ENCODE measurements at places on chromosomes 16 and 17.

DNA sequence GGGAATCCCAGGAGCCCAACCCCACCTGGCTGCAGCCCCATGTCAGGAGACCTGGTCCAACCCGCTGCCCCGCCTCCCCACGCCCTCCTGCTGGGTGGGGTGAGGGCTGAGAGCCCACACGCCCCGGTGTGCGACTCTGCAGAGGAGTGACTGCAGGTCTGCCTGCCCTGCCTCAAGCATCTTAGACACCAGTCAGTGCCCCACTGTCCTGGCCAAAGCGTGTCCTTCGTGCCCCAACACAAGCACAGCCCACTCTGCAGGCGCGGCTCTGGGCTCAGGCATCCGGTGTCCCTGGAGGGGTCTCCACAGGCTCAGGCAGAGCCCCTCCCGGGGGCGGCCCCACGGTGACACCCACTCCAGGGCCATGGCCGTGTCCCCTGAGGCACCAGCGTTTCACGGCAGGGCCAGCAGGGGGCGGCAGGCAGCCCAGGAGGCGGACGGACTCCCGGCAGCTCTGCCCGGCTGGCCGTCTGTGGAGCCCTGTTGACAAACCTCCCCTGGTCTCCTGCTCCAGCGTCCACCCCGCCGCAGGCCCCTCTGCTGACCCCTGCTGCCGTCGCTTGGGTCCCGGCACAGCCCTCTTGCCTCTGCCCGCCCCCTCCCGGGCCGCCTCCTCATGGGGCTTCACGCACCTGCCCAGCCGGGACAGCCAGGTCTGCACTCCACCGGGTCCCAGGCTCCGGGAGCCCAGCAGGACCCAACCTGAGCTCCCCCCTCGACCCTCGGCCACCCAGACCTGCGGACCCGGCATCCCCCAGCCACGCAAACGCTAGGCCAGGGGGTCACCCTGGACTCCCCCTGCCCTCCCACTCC, 8.6 kb upstream of the UBE2I start:
- peak; percentile 54 for DNase-seq

DNA sequence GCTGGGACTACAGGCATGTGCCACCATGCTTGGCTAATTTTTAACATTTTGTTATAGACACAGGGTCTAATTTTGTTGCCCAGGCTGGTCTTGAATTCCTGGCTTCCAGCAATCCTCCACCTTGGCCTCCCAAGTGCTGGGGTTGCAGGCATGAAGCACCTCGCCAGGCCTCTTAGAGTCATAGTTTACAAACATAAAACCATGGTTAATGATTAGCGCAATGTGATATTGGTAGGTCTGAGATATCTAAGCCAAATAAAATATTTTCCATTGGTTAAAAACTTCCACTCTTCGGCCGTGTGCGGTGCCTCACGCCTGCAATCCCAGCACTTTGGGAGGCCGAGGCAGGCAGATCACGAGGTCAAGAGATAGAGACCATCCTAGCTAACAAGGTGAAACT, 16.6 kb downstream of the TXNDC11 start:
- DNase-seq = no peak

DNA sequence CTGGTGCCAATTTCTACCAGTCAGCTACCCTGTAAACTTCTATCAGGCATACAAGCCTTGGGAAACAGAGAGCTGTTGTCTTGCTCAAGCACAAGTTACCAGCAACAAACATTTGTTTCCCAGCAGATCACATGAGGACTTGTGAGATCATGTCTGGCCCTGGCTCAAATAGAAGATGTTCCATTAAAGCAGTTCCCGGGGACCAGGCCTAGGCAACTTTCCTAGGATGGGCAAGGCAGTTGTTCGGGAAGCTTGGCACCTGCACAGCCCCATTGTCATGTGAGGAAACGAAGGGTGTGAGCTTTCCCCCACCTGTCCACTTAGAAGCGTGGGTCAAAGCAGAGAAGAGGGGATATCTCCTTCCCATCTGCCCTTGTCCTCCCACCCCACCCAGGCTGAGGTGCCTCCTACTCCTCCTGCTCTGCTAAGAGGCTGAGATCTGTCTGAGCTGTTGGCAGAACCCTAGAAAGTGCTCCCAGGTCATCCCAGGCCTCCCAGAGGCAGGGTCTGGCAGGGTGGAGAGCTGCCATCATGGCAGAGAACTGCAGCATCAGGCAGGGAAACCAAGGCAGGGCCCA, 11.2 kb upstream of the SLC47A2 start:
- DNase-seq = no peak

GRCh38 chr17:20302246-20302917, 165.0 kb downstream of the LGALS9B start:
- no peak for DNase-seq

- DNase-seq = no peak
Observed at GRCh38 chr16:787978-788398, at the start of gene RPUSD1. Gene RPUSD1, minus strand, starts transcription at chr16:788381. Its CDS starts 644 bp downstream, at chr16:787737.

GRCh38 chr16:53891409-53892139, 187.6 kb downstream of the FTO start:
- no peak for DNase-seq

DNA sequence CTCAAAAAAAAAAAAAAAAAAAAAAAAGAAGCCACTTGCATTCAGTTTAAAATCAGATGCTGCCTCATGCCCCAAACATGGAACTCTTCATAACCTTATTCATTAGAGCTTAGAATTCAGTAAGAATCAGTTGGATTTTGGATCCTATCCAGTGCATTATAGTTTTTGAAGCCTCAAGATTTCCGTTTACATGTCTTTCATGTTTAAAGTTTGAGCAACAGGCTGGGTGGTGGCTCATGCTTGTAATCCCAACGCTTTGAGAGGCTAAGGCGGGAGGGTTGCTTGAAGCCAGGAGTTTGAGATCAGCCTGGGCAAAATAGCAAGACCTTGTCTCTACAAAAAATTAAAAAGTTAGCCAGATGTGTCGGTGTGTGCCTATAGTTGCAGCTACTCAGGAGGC, 55.0 kb downstream of the SNTB2 start:
- DNase-seq = no peak

DNA sequence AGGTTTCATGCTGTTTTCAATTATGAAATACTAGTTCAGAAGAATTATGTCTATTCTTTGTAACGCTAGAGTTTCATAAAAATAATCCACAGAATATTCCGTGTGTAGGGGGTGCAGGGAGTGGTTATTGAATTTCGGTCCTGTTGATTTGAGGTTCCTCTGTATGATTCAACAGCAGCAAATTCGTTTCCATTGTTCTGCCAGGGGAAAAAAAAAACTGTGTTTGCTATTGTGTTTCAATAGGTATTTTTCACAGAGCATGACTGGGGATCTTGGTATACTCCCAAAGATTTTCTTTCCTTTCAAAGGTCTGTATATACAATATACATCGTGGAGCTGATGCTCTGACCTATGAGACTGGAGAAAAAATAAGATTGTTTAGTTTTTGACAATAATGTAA, 15.8 kb downstream of the SHISA9 start:
- no peak for DNase-seq

DNA sequence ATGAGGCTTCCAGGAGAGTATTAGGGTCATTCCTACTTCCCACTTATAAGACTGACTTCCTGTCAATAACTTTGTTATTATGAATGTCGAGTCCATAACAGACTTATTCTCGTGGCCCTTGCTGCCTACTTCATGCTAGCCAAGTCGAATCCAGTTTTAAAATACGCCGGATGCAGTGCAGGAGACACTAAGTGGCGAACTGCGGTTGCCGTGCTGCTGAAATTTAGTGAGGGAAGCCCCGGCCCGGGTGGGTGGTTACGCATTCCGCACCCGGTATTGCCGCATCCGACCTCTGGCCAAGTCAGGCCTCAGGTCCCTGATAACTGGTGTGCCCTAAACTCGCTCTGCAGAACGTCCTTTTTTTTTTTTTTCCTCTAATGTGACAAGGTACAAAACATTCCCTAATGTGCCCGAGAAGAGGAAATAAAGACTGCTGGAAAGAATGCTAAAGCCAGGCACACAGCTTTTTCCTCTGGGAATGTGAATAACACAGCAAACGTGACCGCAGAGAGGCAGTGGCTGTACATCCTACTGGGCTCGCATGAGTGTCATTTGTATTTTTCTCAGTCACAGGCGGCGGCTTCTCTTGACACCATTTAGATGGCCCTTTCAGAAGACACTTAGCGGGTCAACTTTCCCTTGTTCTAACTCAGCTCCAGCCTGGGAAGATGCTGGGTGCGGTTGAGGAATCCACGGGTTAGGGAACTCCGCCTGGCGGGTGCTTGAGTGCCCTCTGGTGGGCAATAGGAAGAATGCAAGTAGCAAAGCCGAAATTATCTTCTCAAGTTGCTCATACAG, 7.1 kb upstream of the AKTIP start:
- no peak for DNase-seq

- DNase-seq = no peak
Observed at GRCh38 chr17:35745246-35745645, 7.8 kb downstream of the GAS2L2 start.

DNA sequence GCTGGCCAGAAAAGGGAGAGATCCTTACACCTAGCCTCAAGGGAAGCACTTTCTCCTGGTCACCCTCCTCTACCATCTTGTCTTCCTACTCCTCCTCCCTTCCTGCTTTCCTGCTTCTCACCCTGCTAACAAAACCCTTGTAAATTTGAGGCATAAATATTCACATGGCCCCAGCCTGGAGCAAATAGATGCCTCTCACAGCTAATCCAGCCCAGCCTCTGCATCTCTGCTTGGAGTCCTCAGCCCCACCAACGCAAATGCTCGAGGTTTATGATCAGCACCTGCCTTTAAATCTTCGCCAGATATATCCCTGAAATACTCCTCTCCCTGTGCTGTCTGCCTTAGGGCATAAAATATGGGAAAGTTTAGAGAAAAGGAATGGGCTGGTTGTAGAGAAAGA, 205.2 kb upstream of the CDH5 start:
- DNase-seq = no peak

GRCh38 chr17:59804901-59805465, 87.8 kb downstream of the TUBD1 start:
- no peak for DNase-seq

DNA sequence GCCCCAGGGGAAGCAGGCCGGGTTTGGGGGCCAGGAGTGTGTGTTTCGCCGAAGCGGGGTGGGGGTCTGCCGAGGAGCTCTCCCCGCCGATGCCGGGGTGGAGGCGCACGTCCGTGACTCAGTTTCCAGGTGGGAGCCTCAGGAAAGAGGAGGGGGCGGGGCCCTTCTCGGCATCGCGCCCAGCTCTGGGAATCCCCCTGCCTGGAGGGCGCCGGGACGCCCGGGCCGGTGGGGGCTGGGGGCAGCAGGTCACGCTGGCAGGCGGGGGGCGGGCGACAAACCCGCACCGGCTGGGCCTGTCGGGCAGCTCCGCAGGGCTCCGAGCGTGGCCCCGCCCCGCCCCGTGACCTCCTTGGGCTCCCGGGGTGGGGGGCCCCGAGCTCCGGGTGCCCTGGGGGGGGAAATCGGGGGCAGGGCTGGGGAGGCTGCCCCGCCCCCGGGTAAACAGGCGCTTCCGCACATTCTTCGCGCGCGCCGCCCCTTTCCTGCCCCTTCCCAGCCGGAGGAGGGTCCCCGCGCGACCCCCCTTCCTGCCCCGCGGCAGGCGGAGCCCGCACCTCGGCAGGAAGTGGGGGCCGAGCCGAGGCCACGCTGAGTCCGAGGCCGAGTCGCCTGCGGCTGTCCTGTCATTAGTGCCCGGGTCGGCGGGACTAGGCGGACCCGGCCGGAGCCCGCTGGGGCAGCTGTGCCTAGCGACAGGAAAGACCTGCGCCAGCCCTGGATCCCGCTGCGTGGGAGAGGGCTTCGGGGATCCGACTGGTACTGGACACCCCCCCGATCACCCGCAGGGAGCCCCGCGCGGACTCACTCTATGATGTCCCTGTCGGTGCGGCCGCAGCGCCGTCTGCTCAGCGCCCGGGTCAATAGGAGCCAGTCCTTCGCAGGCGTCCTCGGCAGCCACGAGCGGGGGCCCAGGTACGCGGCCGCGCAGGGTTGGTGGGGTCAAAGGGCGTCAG, 9.3 kb downstream of the RIPOR1 start:
- no peak for DNase-seq

- DNase-seq = no peak
Observed at GRCh38 chr16:87442581-87442966, 50.2 kb downstream of the ZCCHC14 start.
